Activated T-cell treated with anti-CD3 and anti-CD28 coated beads, Interleukin-2, amount 50 U/mL, for 72 hours (primary cell): ENCODE measurements at places on chromosomes 12 and 14. TPM values are rescaled to one million over a fixed set of nuclear protein-coding genes. Genes with fewer than 3 reads are reported as not detected.

GLS2 gene
- 4.3 TPM for total RNA-seq

DNA sequence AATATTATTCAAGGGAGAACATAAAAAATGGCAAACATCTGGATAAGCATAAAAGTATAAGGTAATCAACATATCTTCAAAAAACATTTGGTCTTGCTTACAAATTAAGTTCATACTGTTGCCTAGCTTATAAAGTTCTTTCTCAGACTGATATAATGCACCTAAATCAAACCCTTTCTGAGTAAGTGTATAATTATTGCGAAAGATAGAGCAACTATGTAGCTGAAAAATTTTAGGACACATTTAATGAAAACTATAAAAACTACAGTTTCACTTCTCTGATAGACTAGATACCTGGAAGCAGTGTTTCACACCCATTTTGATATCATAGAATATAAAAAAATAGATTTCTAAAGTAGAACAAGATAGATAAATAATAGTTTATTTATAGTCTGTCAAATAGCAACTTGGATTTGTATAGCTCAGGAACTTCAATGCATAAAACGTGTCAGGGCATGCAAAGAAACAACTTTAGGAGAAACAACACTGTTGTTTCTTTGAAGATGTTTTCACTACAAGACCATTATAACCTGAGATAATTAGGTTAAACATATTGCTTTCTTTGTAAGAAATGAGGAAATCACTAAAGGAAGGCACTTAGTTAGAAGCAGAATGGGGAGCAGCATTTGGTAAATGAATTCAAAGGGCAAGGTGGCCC lies 7.6 kb downstream of the CLECL1 start:
- no peak for DNase-seq

DNA sequence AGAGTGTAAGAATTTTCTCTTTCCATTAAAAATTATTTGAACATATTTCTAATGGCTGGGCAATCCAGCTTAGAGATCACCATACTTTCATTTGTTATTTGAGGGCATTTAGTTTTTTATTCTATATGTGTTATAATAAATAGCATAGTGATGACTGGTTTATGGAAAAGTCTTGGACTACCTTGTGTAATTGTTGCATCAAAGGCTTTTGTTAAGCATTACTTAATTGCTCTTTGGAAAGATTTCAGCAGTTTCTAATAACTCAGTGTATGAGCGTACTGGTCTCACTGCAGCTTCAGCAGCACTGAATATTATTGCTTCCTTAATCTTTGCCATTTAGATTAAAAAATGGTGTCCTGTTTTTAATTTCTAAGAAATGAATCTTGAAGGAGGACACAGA lies 22.8 kb downstream of the TMEM19 start:
- no peak for DNase-seq

- DNase-seq = no peak
These were observed 5.7 kb downstream of the SLC4A8 start for GRCh38 chr12:51430196-51430895.

DNA sequence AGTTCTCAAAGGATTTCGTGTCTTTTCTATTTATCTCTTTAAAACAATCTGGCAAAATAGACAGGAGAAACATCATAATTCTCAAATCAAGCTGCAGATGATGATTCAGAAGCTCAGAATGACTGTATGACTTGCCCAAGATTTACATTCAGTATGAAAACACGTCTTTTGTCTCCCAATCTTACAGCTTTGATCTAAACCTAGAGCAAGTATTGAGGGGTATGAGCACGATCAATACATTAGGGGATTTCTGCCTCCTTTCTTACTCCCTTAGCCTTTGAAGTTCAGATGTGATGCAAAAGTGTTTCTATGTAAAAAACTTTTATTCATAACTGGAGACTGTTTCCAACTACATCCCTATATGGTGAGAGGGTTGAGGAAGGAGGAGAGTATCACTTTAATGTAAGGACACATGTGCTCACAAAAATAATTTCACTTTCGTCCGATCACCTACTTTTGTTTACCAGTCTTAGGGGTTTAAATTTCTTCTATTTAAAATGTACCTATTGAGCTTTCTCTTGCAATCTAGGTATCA lies 454.8 kb downstream of the TMTC2 start:
- DNase-seq = no peak

DNA sequence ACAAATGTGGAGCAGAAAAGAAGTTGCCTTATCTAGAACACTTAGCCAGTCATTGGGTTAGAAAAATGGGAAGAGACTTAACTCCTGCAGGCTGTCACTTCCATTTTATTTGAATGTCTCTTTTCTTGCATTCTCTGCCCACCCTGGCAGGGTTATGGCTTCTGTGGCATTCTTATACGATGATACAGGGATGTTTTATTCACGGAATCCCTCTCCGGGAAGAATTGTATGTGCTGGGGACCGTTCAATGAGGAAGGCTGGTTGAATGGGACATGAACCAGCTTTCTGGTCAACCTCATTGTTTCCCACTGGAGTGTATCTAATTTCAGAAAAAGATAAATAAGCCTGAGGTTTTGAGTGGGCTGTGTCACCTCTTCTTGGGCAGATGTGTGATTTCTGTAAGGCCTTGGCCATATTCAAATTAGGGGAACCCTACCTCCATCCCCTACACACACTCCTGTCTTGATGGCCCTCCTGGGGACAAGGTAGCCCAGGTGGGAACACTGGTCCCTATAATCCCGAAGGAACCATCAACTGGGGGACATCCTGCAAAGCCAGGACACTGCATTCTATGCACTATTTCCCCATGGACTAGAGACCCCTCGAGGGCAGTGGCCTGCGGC lies 174.8 kb upstream of the GSC start:
- DNase-seq = no peak

- no peak for DNase-seq
These were observed 27.8 kb downstream of the BEGAIN start for GRCh38 chr14:100559455-100559854.

- no peak for DNase-seq
These were observed 28.7 kb downstream of the BMAL2 start for GRCh38 chr12:27361372-27361771.

- no peak for DNase-seq
These were observed 22.4 kb downstream of the PXN start for GRCh38 chr12:120242971-120243699.

DNA sequence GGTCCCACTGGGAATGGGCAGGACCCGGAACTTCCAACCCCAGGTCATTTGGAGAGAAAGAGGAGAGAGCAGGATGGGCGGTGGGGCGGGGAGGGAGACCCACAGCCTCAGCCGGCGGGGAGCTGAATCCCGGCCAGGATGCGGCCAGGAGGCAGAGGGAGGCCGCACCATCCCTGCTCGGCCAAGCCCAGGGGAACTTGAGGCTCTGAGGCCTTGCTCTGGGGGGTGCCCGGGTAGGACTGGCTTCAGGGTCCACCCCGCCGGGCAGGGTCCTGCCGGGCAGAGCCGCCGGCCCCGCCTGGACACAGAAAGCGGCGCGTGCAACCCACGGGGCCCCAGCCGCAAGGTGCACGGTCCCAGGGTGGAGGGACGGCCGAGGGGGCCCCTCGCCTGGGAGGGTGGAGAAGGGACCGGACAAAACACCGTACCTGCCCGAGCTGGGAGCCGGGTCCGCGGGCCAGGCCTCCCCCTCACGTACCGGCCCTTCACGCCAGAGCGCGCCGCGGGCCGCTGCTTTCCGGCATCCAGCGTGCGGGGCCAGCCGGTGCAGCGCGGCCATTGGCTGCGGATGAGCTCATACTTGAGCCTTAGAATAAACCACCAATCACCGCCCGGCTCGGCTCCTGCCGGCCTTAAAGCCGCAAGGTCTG lies at the start of gene RPS6KL1:
Gene RPS6KL1, minus strand, starts transcription at position 509 of the 650 bp plus-strand sequence. CDS start 1,719 bp downstream, outside the sequence.
- peak; percentile 77 for DNase-seq
